ENCODE measurements at places on chromosomes 4 and X.

DNA sequence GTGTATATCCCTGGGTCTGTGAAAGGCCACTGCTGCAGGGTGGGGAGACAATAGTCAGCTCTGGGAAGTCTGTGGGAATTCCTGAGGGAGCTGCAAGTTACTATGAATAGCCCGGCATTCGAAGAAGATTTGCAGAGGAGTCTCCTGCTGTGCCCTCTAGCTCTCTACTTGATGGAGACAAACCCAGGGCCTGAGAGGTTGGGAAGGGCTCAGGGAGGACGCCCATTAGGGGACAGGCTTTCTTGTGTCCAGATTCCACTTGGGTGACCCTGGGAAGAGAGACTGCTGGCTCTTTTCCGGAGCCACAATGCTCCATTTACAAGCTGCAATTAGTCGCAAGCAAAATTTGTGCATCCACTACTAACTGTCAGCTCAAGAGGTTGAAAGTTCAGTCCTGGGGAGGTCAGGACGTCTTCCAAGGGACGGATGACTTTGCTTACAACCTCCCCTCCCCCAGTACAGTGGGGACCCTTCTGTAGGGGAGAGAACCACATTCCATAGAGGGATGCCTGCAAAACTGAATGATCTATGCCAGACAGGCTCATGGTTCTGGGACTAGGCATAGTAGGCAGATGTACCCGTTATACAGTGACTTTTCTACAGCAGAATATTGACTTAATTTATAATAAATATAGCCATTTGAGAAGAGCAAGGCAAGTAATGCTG, 48.2 kb upstream of the PHOX2B start:
- no peak for DNase-seq

DNA sequence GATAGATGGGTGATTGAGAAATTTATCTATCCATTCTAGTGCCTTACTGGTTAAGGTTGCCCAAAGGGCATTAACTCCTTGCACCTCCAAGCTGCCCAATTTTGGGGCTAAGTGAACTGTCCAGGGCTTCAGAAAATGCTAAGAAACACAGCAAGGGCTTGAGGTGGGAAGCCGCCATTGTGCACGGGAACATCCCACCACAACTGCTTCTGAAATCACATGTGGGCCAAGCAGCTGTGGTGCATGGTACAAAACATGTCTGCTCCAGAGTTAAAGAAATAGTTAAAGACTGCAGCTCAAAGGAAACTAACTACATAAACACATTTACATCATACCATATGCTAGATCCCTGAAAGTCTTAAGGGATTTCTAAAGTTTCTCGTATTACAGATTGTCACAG, 144.3 kb upstream of the NDST3 start:
- DNase-seq = no peak

DNA sequence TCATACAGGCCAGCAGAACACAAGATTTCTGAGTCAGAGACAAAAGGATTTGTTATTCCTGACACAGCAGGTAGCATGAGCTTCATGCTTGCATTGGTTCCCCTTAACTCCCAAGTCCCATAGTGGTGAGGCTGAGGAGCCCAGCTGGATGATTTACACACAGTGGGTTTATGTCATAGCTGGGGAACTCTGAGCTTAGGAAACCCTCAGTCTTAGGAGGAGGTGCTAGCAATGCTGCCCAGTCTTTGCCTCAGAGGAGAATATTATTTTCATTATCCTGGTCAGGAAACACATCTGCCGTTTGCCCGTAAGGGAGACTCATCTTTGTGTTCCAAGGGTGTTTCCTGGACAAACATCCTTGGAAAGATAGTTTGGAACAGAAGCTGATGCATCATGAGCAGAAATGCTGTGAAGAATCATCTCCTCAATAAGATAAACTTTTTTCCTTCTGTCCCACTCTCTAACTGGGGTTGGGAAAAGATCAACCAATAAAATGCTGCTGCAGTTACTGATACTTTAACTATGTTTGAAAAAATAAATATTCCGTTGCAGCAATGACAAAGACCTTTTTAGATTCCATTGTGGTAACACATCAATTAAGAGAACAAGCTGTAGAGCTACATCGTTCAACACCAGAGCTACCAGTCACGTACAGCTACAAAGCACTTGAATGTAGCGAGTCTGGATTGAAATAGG, 146.8 kb downstream of the DCLK2 start:
- DNase-seq = no peak

DNA sequence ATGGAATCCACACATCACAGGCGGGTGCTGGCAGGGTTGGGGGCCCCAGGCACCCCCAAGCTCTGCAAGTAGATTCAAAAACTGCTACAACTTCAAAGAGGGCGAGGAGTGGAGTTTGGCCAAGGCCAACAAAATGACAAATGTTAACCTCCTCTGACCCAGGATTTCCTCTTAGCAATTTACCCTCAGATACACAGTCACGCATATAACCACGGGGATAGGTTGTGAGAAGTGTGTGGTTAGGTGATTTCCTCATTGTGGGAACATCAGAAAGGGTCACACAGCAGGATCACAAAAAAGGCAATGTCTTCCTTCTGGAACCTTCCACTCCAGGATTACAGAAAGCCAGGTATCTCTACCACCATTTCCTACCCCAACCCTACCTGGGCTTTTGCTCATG, 62.4 kb downstream of the C4orf50 start:
- DNase-seq = no peak

- DNase-seq = no peak
Measured at GRCh38 chr4:140038031-140038533, 115.9 kb downstream of the MAML3 start.

- no peak for DNase-seq
Measured at GRCh38 chrX:129534816-129535578, 5.1 kb upstream of the OCRL start.

GRCh38 chrX:97057349-97057909, 173.7 kb downstream of the RPA4 start:
- no peak for DNase-seq

GRCh38 chr4:51853027-51853682, 10.2 kb downstream of the DCUN1D4 start:
- DNase-seq = no peak

DNA sequence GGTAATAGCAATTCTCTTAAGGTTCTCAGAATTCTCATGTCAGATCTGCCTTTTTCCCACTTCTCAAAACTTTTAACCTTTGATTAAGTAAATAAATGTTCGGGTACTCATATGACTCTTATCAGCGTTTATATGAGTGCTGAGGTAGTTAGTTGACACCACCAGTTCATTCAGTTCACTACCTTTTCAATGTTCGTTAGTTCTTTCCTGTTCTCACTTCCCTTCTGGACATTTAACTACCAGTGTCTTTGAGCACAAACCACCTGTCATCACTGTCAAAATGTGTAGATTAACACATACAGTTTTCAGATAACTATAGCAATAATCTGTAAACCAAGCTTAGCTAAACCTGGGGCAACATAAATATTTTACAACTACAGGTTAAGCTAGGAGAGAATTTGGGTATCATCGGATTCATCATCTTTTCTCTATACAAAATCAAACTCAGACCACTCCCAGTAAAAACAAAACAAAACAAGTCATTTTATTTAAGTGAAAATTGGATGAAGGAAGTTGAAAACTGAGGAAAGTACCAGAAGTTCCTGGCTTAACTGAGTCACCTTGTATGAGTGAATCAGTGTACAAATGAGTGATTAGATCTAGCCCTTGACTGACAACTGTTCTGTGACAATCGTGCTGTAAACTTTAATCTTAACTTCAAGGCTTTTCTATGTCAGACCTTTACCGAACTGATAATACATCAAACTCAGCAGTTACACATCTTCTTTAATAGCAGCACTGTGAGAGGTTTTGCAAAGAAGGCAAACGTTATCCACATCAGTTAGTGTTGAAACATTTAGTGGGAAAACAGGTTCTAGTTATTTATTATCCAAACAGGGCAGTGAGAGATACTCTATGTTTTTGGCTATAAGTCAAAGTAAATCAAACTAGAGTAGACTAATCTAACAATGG, 41.9 kb downstream of the ARHGEF38 start:
- DNase-seq = no peak

- no peak for DNase-seq
Measured at GRCh38 chr4:93529692-93530372, 298.7 kb upstream of the ATOH1 start.

GRCh38 chr4:16820329-16820728, 78.1 kb downstream of the LDB2 start:
- DNase-seq = no peak

All from inflammatory macrophage (primary cell).